Calu3 (cell line): ENCODE measurements at places on chromosomes 3 and 15. TPM values are rescaled to one million over a fixed set of nuclear protein-coding genes. Genes with fewer than 3 reads are reported as not detected.

DNA sequence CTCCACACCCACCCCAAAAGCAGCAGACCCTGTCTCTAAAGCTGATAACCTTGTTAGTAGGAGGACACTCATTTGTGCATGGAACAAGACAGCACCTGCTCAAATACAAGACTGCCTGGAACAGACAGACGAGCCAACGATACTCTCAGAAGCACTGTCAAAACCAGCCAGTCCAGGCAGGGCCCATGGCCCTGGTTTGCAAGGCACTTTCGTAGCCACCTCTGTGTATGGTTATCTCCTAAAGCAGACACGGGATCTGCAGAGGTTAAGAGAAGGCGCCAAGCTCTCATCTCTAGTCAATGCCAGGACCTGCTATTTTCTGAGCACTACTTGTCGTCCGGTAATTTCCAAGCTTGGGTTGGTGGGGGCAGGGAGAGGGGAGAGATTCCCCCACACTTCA lies 10.5 kb downstream of the NTRK3 start:
- DNase-seq: no peak

- DNase-seq: no peak
Observed at GRCh38 chr3:127717357-127718244, 44.8 kb downstream of the ABTB1 start.

DNA sequence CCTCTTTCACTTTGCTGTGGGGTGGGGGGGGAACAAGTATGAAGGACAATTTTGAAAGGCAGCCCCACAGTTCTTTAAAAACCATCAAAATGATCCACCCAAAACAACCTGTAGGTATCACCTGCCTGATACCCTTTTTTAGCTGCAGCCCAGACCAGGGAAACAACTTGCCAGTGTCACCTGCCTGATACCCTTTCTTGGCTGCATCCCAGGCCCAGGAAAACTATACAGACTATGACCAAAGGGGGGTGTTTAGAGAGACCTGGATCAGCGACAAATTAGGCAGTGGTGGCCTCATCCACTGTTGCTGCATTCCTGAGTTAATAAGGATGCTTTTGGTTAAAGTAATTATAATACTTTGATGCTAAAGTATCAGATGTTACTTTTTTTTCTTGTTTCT lies 122.0 kb downstream of the VPS13C start:
- no peak for DNase-seq

GRCh38 chr3:45353070-45353469 lies 35.3 kb upstream of the LARS2 start:
- no peak for DNase-seq

Gene MTMR10
- total RNA-seq: 4.7 and 5.0 TPM in 2 replicates
